ENCODE measurements at places on chromosomes 6 and 20.

- DNase-seq = no peak
These were observed 67.1 kb downstream of the TAF4 start for GRCh38 chr20:61998343-61999121.

DNA sequence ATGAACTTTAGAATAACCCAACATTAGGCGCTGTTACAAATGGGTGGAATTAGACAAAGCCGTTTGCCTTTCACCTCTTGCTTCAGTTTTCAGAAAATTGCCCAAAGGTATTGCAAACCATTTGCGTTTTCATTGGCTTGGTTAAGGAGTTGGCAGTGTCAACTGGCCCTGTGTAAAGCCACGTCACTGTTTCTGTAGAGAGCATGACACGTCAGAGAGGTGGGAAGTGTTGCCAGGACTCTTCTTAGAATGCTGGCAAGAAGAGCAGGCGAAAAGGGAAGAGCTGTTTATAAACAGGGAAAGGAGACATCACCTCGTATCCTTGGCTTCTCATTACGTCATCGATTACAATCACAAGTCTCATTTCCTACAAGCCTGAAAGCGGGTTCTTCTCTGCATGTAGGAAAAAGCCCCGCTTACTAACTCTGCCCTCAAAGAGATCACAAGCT, 4.2 kb upstream of the IRF4 start:
- no peak for DNase-seq

GRCh38 chr20:17646961-17647301, 35.1 kb downstream of the RRBP1 start:
- peak; percentile 56 for DNase-seq

GRCh38 chr6:41191569-41191968, 9.4 kb downstream of the TREML2 start:
- DNase-seq = no peak

DNA sequence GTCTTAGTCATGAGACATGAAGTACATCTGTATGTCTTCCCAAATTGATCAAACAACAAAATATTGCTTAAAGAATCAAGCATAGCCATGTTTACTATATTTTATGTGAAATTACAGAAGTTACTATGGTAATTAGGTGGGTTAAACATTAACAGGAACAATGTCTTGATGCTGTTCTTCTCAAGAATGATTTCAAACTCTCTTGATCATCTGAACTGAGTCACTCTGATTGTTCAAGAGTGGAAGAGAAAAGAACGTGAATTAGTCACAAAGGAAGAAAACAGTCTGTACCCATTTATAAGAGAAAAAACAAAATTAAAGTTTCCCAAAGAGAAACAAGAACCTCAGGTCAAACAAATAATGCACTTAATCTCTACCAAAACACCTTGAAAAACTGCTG, 62.2 kb upstream of the NUP153 start:
- DNase-seq = no peak

GRCh38 chr6:50128420-50129005, 78.8 kb upstream of the DEFB112 start:
- no peak for DNase-seq

GRCh38 chr20:33291830-33292355, 8.9 kb downstream of the BPIFB1 start:
- no peak for DNase-seq

DNA sequence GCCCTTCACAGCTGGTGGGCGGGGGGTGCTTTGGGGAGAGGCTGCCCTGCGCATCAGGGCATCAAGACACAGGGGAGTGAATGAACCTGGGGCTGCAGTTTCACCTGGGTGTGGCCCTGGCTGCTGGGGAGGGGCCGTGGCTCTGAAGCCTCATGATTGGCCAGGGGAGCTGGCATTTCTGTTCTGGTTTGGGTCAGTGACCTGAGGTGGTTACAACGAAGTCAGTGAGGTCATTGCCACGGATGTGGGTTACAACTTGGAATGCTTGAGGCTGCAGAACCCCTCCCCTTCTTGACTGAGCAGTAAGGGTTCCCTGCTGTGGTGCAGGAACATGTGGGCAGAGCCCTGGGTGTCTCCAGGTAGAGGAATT, 3.0 kb downstream of the TCEA2 start:
- DNase-seq = no peak

DNA sequence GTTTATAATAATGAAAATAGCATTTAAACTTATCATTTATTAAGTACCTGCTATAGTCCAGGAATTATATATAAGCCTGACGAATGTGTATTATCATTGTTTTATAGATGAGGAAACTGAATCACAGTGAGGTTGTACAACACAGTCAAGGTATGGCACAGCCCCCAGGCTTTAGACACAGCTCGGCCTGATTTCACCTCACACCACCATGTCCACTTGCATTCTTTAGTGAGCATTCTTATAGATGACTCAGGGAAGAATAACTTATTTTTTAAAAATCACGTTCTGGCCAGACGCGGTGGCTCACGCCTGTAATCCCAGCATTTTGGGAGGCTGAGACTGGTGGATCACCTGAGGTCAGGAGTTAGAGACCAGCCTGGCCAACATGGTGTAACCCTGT, 289.0 kb downstream of the SYNE1 start:
- DNase-seq = no peak

DNA sequence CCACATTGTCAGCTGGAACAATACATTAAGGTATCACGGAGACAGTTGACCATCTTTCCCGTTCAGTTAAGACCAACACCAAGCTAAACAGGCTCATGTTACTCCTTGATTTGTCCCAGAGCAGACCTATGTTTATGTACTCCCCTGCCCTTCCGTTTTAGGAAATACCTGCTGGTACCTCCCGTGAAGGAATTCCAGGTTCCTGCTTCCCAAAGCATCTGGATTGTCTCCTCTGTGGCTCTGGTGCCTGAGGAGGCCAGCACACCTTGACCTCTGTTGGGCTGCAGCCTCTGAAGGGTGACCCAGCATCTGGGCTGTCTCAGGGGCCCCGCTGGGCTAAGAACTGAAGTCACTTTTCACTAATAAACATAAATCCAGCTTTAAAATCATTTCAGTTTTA, 647.8 kb upstream of the MARCKS start:
- no peak for DNase-seq

GRCh38 chr20:63693083-63693732, 3.2 kb upstream of the TNFRSF6B start:
- DNase-seq = no peak

DNA sequence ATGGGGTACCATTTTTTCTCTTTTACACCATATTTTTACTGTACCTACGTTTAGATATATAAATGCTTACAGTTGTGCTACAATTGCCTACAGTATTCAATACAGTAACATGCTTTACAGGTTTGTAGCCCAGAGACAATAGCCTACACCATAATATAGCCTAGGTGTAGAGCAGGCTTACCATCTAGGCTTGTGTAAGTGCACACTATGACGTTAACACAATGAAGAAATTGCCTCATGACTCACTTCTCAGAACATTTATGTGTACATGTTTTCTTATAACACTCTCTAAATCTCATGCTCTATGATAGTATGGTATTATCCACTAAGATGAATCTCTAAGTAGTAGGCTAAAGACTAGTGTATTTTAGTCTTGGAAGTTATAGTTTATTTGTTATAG, 13.5 kb downstream of the GPR63 start:
- DNase-seq = no peak

DNA sequence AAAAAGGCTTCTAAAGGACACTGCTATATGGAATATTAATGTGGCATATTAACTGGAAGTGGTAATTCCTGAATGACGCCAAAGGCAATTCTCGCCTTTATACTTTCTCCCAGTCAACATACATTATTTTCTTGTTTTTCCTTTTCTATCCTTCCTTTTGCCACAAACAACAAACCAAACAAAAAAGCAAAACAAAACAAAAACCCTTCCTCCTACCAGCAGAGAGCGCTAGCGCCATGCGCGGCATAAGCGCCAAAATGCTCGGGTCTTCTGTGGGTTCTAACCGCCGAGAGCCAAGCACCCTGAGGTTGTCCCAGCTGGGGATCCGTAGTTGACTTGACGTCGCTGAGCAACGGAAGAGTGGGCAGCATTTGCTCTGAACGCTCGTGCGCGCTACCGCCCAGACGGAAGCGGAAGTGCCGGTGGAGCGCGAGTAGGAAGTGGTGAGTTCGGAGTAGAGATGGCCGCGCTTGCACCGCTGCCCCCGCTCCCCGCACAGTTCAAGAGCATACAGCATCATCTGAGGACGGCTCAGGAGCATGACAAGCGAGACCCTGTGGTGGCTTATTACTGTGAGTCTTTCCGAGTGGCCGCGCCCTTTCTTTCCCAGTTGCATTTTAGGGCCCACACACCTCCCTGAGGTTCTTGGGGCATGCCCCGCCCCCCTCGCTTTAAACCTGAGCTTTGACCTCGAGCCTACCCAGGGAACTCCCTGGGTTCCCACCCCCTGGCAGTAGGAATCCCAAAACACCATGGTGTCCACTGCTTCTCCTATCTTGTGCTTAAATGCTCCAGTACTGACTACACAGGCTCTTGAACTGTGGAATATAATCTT, at the start of the genes NMBR and VTA1:
NMBR (minus strand) TSS at position 295 of the 835 bp plus-strand sequence. CDS start 58,464 bp downstream, outside the sequence.
VTA1 (plus strand) TSS at position 436 of the 835 bp plus-strand sequence; CDS start at position 461, 25 bp downstream.
- peak; percentile 90 for DNase-seq

DNA sequence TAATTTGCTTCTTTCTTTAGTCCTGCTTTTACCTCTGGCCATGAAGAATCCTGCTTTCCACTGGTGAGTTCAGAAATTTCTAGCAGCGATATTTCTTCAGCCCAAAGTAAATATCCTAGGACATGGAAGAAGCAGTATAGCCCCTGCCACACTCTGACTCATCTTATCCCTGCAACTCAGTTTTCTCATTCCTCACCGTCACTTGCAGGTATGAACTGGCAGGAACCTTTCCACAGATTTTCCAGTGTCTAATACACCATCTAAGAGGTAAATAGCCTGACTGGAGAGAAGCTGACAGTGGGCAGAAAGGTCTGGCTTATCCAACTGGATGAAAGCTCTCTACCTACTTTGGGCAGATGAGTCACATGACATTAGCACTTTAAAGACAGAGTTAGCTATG, 816.7 kb upstream of the FLRT3 start:
- DNase-seq = no peak

DNA sequence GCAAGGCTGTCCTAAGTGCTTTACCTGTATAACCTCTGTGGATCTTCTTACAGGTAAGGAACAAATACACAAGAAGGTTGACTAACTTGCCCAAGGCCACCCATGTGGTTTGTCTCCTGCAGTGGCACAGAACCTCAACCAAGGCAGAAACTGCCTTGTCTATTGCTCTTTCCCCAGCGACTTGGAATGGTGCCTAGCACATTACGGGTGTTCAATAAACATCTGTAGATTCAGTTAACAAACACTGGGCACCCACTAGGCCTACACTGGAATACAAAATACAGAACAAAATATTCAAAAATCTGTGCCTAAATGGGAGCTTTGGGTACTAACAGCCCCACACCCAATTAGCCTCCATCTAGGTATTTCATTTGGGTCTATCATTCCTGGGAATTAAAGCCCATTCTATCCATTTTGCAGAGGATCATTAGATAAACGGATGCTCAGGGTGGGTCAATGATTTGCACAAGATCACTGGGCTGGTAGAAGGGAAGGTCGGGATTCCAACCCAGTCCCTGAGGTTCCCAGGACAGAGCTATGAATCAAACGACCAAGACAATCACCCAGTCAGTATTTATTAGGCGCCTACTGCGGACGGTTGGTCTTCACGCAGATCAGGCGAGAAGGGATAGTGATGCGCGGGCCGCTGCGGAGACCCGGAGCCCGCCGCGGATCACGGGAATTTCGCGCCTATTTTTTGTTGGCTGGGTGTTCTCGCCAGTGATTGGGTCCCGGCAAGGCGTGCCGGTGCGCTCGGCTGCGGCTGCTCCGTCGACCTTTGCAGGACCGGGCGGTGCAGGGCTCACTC, at the start of gene STK35:
STK35 (plus strand) TSS at position 771 of the 808 bp plus-strand sequence. CDS start 55 bp downstream, outside the sequence.
- peak; percentile 85 for DNase-seq

GRCh38 chr6:159090530-159091480, 46.0 kb upstream of the TAGAP start:
- DNase-seq = peak; percentile 38

DNA sequence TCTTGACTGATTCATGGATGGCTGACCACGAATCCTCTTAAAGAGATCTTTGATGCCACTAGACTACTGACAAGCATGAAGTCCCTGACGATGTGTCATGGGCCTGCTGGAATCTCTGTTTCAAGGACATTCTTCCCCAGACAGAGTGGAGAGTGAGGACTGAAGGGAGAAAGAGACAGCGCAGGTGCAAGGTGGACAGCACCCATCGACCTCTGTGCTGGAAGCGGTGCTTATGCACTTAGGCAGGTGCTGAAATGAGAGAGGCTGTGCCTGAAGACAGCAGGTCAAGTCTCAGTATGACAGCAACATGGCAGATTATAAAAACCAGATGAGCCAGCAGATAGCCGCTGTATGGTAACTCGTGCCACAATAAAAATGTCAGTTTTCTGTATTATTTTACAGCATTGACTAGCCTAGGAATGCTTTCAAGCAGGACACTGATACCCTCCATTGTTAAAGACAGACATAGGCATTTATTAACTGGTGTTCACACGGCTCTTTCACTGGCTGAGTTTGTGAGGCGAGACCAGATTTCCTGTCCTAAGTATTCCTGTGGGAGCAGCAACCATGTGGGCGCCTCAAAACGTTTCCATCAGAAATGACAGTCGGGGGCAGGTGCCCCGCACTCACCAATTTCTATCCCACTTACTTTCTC, 47.5 kb downstream of the FOXC1 start:
- no peak for DNase-seq

DNA sequence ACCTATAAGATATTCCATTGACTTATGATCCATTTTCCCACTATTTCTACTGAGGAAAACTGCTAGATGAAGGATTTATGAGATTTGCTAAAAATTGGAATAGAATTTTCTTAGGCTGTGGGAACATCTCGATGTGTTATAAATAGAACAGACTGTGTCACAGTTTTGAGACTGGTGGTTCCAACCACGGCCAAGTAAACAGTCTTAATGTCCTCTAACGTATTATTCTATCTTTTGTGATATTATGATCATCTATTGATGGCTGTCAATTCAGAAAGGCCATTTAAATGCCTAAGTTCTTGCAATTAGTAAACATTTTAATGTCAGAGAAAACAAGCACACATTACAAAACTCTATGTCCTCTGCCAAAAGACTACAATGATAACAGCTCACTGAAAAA, 71.5 kb upstream of the PLN start:
- no peak for DNase-seq

GRCh38 chr6:111871207-111871606, 2.0 kb downstream of the FYN start:
- DNase-seq = no peak

- no peak for DNase-seq
These were observed 92.8 kb upstream of the FOXC1 start for GRCh38 chr6:1516742-1517520.

DNA sequence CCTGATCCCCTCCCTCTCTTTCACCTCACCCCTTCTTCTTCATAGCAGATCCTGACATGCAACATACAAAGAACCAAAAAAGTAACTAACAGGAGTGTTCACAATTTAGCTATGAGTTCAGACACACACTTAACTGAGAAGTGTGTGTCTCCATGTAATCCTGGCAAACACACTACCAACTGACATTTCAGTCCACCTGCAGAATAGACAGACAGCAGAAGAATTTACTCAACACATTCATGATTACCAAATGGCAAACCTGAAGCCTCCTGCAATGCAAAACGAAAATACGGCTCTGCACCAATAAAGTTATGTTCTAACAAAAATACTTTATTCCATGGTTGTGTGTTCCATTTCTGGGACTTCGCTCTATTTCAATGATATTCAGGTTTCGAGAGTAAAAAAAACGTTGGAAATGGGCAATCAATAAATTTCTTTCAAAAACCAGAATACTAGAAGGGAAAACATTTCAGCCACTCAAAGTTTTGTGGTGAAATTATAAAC, 2.6 kb downstream of the BACH2 start:
- no peak for DNase-seq

Measured in NCI-H510A (cell line).